ENCODE measurements at places on chromosomes 2 and 18. TPM values are rescaled to one million over a fixed set of nuclear protein-coding genes. Genes with fewer than 3 reads are reported as not detected.

Gene IL36G
- total RNA-seq, result not detected

Gene IGFBP5
- total RNA-seq, result 152 TPM

Gene ALPP
- total RNA-seq, result not detected

Gene ATOH8
- 14.2 TPM for total RNA-seq

Gene MRPL44
- 20.2 TPM for total RNA-seq

Gene CCDC150
- 30.8 TPM for total RNA-seq

Gene MYO7B
- not detected for total RNA-seq

Gene MPP4
- total RNA-seq, result 3.6 TPM

- DNase-seq, result no peak
Measured at GRCh38 chr2:140462990-140463389, 1667.8 kb downstream of the LRP1B start.

DNA sequence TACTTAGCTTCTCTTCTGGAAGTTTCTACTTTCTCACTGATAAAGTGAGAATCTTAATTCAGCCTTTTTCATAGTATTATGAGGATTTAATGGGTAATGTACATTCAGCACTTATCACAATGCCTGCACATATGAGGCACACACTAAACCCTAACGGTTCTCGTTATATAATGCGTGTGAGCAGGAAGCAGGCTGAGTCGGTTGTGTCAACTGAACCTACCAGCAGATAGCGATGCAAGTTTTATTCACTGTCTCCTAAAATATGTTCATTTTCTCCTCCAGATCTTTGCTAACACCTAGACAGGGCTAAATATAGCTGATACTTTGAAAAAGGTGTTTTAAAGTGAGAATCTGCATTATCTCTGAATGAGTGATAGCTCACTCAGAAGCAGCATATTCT is 201.6 kb downstream of the ALPK2 start:
- no peak for DNase-seq

- no peak for DNase-seq
Measured at GRCh38 chr2:1818404-1818803, 74.1 kb upstream of the PXDN start.

- DNase-seq, result peak; percentile 61
Measured at GRCh38 chr18:8936619-8937018, 165.9 kb upstream of the NDUFV2 start.

DNA sequence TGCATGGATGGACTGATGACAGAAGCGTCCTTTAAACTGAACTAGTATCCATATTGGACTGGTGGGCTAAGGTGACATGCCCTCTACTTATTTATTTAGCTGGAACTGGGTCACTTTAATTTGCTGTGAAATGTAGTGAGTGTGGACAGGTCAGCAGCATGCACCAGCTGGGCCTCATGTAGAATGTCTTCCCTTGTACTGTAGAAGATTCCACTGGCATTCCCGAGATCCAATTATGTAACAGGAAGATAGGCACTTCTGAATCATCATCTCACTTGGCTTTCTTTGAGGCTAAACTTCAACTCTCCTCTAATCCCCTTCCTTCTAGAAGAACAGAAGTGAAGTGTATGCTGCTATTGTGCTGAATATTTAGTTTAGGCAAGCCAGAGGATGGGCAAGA is 296.2 kb downstream of the SLC8A1 start:
- DNase-seq, result no peak

- DNase-seq, result peak; percentile 37
Measured at GRCh38 chr2:179332903-179333302, 68.3 kb upstream of the SESTD1 start.

DNA sequence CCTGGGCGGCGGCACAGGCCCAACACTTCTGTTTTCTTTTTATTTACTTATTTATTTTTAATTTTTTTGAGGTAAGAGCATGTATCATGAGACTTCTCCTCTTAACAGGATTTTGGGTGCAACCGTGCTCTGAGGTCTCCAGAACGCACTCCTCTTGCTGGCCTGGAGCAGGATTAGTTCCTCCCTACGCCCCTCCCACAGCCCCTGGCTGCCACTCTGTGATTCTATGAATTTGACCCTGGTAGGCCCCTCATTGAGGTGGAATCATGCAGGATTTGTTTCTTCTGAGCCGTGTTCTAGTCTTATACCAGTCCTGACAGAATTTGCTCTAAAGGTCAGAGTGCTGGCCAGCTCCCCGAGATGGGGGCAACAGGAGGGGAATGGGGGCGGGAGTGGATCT is 106.5 kb upstream of the HS6ST1 start:
- DNase-seq, result no peak

GRCh38 chr18:26432651-26433424 is 115.5 kb downstream of the KCTD1 start:
- DNase-seq, result no peak

DNA sequence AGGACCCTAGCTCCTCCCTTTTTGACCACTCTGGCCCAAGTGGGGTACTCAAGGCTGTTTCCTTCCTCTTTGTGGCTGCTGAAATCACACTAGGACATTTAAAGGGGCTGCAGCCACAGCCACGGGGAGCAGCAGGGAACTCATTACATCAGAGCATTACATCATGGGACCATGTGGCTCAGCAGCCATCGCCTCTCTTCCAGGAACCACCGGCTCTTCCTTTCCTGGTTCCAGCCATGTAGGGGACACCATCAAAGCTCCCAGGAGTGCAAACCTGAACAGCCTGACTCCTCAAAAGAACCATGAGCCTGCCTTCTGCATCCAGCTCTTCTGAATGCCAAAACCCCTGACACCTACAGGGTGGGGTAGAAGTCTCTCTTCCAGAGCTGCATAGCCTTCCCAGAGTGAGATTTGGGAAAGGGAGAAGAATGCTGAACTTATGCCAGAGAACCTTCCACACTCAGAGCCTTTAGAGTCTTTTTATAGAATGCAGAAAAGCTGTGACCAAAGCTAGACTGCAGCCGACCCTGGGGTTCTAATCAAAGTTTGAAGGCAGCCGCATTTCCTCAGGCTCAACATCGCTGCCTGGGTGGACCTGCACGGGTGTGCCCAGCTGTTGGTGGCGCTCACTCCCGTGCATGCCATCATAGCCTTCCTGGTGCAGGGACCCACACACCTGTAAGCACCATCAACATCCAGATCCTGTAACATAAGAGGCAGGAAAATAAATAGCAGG is 121.7 kb downstream of the KLHL29 start:
- DNase-seq, result peak; percentile 57

GRCh38 chr2:33441235-33441810 is 35.1 kb upstream of the RASGRP3 start:
- peak; percentile 50 for DNase-seq

- DNase-seq, result no peak
Measured at GRCh38 chr2:127630864-127631540, 15.0 kb upstream of the GPR17 start.

DNA sequence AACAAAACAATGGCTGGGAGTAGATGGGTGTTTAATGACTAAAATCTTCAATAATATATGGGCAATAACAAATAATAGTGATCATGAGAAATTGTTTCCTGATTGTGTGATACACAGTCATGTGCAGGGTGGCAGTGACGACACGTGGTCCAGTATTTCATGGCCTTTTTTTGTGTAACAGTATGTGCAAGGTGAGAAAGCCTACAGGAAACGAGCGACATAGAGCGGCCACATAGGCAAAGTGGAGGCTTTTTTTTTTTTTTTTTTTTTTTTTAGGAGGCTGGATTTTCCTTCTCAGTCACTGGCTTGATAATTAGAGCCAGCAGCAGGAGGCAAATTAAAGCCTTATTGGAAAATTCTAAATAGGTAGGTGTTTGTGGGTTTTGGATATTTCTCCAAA is 123.7 kb downstream of the MYO3B start:
- no peak for DNase-seq

DNA sequence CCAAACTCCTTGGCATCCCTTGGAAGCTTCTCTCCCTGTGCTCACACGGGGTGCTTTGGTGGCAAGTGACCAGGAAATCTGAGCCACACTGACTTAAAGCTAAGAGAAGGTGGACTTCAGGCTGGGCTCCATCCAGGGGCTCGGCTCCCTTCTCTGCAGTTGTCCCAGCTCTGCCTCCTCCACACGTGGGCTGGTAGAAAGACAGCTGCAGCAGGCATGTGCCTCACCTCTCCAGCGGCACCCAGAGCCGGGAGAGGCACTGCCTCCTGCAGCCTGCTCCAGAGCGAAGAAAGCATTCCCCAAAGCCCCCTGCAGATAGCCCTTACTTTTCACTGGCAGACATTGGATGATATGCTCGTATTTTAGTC is 11.3 kb downstream of the KCNF1 start:
- no peak for DNase-seq

GRCh38 chr2:67922080-67922785 is 140.6 kb downstream of the C1D start:
- no peak for DNase-seq

DNA sequence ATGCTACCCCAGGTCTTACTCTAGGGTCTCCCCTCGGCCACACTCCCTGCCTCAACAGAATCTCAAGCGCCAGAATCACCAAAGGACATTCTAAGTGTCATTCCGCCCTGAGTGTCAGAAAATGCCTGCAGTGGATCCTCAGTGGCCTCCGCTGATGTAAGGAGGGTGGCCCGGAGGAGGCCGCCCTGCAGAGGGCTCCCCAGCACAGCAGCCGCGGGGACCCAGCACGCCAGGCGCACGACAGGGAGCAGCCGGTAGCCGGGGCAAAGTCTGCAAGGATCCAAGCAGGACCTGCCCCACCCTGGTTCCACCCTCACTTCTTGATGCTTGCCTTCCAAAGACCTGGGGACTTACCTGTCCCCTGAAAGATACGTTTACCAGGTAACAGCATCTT is 54.2 kb upstream of the ID2 start:
- no peak for DNase-seq

GRCh38 chr2:21779786-21780185 is 656.0 kb downstream of the TDRD15 start:
- DNase-seq, result no peak

GRCh38 chr2:69529480-69529879 is 92.2 kb upstream of the NFU1 start:
- no peak for DNase-seq

GRCh38 chr18:44818668-44819403 is 138.1 kb downstream of the SETBP1 start:
- DNase-seq, result no peak
